ENCODE measurements at places on chromosomes 16 and 17. TPM values are rescaled to one million over a fixed set of nuclear protein-coding genes. Genes with fewer than 3 reads are reported as not detected.

The WSB1 gene
- 155 TPM for total RNA-seq

The ASGR1 gene
- total RNA-seq: 0.60 TPM

The RDM1 gene
- 14.4 TPM for total RNA-seq

- H3K27me3 ChIP-seq: no peaks in the 10 kb centered on the region
- peak; percentile 54 for DNase-seq
- H3K4me1 ChIP-seq: peaks cover 54% of the 10 kb centered on the region
- H3K36me3 ChIP-seq: peaks cover 16% of the 10 kb centered on the region
- peak overlapping the region; percentile 86 for H3K4me3 ChIP-seq
These were observed 857 bp upstream of the STAT5A start for GRCh38 chr17:42287305-42287976.

- H3K4me1 ChIP-seq: no peaks in the 10 kb centered on the region
- no peaks in the 10 kb centered on the region for H3K27me3 ChIP-seq
- H3K4me3 ChIP-seq: no peak overlapping the region
These were observed 268.8 kb downstream of the SNX29 start for GRCh38 chr16:12245088-12245920.

DNA sequence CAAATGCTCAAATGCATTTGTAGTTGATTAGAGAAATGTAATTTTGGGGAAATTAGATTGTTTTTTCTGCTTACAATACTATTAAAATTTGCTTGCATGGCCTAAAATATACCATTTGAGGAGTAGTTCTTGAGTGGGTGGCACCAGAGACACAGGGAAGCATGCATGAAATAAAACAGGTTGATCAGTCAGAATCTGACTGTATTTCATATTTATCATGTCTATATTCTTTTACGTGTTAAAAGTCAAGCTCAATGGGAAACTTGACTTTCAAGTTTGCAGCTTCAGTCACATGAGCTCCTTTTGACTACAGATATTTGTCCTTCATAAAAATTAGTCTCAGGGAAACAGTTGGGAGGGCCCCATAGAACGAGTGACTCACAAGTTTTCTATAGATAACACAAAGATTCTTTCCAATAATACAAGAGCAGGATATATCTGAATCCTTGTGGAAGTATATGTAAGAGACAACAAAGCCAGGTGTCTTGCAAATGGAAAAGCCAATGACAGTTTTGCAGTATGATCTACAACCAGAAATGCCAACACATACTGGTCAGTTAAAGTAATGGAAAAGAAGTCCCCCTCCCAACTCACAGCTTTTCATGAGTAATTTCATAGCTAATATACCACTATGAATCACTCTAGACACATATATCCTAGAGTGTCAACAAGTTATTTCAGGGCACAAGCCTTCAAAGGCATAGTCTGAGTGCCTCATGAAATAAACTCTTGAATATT is 42.2 kb upstream of the CORO6 start:
- DNase-seq: no peak
- no peak overlapping the region for H3K4me3 ChIP-seq
- peaks cover 28% of the 10 kb centered on the region for H3K4me1 ChIP-seq
- H3K36me3 ChIP-seq: peaks cover 54% of the 10 kb centered on the region
- no peaks in the 10 kb centered on the region for H3K27me3 ChIP-seq

The RPRML gene
- not detected for total RNA-seq

DNA sequence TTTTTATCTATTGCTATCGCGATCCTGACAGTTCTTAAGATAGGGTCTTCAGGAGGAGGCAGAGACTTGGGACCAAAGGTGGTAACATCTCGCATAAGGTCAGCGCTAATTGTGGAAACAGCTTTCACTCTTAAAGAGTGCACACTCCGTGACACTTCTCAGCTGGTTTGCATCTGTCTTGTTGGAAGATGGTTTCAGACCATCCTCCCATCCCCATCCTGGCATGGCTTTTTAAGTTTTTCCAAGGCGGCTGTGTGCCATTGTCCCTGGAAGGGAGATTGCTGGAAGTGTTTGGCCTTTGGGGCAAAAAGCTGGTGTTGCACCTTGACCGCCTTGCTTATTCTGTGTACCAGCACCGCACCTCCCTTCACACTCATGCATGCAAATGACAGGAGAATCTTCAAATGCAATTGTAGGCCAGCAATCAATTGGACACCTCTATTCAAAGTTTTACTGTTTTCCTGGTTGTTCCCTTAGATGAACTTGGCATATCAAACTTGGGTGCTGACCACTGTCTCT is 1.5 kb downstream of the SOCS7 start:
- H3K27ac ChIP-seq: no peak overlapping the region
- no peak for DNase-seq
- peaks cover 36% of the 10 kb centered on the region for H3K4me1 ChIP-seq
- peak overlapping the region; percentile 70 for H3K4me3 ChIP-seq
- H3K36me3 ChIP-seq: no peaks in the 10 kb centered on the region

GRCh38 chr17:47857551-47858455 is 6.8 kb upstream of the SP6 start:
- no peaks in the 10 kb centered on the region for H3K36me3 ChIP-seq
- no peak overlapping the region for H3K4me3 ChIP-seq
- H3K27ac ChIP-seq: no peak overlapping the region
- DNase-seq: no peak
